ENCODE measurements at places on chromosomes 4 and X. TPM values are rescaled to one million over a fixed set of nuclear protein-coding genes. Genes with fewer than 3 reads are reported as not detected.

The NFXL1 gene
- 17.5 TPM for total RNA-seq

The PPP1R3F gene
- 12.6 TPM for total RNA-seq

DNA sequence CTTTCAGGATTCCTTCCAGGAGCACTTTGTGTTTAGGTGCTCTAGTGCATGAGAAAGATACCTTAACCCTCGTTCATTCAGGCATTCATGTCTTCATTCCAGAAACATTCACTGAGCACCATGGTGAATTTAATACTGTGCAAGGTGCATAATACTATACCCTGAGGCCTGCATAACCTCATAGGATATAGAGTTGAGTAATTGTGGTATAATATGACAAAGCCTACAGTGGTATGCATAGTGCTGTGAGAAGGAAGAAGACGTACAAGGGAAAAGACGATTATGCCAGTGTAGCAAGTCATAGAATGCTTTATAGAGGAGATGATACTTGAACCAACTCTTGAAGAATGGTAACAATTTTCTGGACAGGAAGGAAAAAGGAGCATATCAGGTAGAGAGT, 34.3 kb downstream of the MTM1 start:
- DNase-seq = no peak

DNA sequence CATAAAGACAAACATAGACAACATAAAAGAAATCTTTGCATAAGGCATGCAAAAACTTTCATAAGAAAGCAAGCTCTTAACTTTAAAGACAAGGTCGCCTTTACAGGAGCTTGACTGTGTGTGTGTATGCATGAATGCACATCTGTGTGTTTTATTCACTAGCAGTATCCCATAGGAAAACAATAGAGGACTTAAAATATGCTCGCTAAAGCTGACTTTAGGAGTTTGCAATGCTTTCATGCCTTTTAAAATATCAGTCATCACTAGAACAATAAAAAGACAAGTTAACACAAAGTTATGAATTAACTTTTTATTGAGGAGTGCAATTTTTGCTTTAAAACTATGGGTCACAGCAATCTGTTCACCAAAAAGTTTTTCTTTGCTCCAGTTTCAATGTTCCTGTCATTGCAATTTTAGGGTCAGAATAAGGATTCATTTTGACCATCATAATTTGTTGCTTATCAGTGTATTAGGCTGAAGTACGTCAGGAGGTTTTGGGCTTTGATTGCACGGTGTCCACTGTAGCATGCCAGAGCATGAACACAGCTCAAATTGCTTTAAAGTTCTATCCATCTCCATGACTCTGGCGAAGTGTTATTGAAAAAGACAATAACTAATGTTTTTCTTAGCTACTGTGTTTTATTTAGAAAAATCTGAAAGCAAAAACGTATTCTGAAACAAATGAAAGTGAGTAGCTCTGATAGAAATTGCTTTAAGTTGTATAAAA, 36.9 kb downstream of the ANXA10 start:
- no peak for DNase-seq

Data from occipital lobe (tissue), 3 donors.